ENCODE measurements at places on chromosomes 4 and X.

GRCh38 chr4:99180382-99181070 lies 36.4 kb upstream of the ADH4 start:
- DNase-seq = no peak

GRCh38 chrX:136827026-136827425 lies 46.3 kb upstream of the ARHGEF6 start:
- no peak for DNase-seq

DNA sequence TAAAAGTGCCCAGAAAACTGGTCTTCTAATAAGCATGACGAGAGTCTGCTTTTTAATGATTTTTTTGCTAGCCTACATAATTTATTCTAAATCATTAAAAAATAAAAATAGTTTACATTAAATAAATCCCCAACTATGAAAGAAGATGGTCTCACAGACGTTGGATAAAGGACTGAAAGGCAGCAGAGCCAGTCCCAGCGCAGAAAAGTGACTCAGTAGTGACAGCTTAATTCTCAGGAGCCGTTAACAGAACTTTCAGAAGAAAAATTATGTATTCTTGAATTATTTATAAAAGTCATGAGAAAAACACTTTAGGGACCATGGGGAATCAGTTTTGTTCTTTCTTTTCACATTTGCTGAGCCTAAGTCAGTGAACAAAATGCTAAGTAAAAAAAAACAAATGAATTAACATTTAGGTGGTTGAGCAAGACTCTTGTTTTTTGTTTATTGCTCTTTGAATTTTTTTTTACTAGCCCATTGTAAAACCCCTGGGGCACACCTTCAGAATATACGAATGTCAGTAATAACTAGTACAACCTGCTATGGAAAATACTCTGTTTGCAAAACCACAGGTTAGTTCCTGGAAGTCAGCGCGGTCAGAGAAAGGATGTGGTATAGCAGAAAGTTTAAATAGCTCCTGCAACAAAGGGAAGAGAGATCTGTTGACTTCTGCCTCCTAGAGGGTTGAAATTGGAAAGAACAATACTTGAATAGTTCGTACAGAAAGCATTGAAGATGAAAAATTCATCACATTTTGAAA lies 50.4 kb upstream of the CCDC160 start:
- no peak for DNase-seq

GRCh38 chrX:37993176-37993575 lies 13.2 kb upstream of the SYTL5 start:
- no peak for DNase-seq

DNA sequence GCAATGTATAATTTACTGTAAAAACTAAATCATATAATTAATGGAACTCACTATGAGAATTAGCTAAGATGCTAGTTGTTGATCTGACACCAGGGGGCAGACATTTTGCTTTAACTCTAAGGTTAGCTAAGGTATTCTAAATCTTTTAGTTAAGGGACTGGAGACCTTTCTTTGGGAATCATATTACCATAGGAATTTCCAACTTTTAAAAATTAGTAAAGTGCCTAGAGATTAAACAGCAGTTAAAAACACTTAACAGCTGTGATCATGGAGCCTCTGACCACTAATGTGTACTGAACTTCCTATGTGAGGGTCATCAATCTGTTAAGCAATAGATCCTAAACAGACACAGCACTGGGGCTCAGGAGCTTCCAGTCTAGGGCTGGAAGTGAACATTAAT lies 226.6 kb downstream of the NSUN7 start:
- DNase-seq = peak; percentile 63
